NCI-H748 treated with DMSO at 0.1 percent for 48 hours (cell line): ENCODE measurements at places on chromosomes 3 and 15.

- DNase-seq = no peak
Measured at GRCh38 chr3:13004376-13004775, 68.9 kb downstream of the IQSEC1 start.

DNA sequence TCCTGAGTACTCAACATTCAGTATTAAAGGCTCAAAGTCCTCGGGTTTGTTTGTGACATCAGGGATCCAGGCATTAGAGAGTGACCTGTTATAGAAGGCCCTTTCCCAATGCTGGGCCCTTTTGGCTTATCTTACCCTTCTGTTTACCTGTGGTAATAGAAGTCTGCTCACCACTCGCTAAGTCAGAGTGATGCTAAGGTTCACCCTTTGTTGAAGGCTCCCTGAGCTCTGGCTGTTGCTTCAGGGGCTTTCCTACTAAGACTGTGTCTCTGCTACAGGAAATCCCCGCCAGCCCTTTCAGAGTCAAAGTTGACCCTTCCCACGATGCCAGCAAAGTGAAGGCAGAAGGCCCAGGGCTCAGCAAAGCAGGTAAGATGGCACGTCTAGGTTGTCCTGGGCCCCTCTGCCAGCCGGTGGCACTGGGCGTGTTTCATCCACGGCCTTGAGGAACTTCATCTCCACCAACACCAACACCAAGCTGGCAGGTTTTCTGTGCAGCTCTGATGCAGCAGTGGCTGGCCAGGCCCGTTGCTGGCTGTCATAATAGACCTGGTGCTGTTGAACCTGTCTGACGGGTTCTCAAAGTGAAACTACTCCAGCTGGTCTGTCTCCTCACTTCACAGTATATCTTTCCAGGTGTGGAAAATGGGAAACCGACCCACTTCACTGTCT, 99.1 kb downstream of the DNASE1L3 start:
- peak; percentile 76 for DNase-seq

- DNase-seq = peak; percentile 74
Measured at GRCh38 chr3:64150623-64151207, 74.6 kb downstream of the PRICKLE2 start.

GRCh38 chr3:126734106-126734723, 30.2 kb downstream of the CHCHD6 start:
- DNase-seq = no peak

GRCh38 chr15:101318147-101318819, 23.2 kb upstream of the SNRPA1 start:
- no peak for DNase-seq

GRCh38 chr15:52144656-52145178, 32.1 kb upstream of the BCL2L10 start:
- no peak for DNase-seq

DNA sequence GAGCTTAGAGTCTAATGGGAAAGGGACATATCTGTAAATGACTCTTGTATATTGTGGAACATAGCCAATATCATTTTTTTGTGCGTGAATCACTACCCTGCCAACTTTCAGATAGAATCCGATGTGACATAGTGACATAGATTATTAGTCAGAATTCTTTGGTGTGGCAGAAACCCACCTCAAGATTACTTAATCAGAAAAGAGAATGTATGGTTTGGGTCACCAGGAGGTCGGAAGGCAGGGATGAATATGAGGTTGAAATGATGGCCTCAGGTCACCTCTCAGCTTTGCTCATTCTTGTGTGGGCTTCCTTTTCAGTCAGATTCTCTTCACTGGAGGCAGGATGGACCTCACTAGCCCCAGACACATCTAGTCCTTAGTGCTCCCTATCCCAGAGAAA, 41.4 kb downstream of the SNAPC5 start:
- no peak for DNase-seq

DNA sequence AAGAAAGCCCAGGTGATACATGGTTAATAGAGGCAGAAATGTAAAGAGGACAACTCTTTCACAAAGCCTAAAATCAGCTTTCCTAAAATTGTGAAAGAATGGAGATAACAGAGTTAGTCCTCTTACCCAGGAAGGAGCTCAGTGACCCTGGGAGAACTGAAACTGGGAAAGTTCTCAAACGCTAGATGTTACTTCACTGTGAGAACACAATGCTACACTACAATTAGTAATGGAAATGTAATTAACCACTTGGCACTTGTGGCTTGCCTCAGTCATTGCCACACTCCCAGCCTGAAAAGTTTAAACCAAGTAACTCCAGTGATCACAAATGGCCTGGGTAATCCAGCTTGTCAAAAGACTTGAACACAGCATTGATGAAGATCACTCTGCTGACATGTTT, 102.7 kb upstream of the FGF7 start:
- no peak for DNase-seq

DNA sequence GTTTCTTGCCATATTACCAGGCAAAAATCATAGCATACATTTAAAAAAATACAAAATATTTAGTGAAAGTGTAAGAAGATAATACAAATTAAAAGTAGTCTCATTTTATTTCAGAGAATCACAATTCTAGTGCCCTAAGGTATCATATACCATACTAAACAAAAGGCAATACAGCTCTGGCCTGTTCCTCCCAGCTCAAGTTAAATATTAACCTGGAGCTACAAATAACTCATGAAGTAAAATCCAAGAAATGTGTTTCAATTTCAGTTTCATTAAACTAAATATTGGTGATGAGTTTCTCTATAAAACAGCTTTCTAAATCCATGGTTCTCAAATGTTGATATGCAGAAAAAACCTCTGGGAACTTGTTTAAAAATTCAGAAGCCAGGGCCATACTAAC, 67.7 kb downstream of the INO80 start:
- DNase-seq = no peak

DNA sequence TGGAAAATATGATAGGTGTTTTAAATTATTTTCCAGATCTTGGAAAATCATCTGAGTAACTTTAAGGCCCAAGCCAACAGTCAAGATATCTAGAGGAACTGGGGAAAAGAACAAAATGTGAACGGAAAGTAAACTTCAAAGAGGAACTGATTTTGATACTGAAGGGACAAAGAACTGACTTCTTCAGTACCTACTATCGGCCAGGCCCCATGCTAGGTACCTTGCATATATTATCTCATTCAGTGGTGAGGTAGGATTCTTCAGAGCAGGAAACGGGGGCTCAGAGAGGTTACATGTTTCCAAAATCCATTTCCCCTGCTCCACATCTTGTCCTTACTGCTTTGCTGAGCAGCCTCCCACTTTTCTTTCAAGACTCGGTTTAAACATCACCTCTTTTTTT, 9.8 kb upstream of the ZNF710 start:
- DNase-seq = no peak

- no peak for DNase-seq
Measured at GRCh38 chr3:96986241-96986640, 171.8 kb downstream of the EPHA6 start.

- peak; percentile 69 for DNase-seq
Measured at GRCh38 chr3:50616003-50616769, 765 bp upstream of the MAPKAPK3 start.

DNA sequence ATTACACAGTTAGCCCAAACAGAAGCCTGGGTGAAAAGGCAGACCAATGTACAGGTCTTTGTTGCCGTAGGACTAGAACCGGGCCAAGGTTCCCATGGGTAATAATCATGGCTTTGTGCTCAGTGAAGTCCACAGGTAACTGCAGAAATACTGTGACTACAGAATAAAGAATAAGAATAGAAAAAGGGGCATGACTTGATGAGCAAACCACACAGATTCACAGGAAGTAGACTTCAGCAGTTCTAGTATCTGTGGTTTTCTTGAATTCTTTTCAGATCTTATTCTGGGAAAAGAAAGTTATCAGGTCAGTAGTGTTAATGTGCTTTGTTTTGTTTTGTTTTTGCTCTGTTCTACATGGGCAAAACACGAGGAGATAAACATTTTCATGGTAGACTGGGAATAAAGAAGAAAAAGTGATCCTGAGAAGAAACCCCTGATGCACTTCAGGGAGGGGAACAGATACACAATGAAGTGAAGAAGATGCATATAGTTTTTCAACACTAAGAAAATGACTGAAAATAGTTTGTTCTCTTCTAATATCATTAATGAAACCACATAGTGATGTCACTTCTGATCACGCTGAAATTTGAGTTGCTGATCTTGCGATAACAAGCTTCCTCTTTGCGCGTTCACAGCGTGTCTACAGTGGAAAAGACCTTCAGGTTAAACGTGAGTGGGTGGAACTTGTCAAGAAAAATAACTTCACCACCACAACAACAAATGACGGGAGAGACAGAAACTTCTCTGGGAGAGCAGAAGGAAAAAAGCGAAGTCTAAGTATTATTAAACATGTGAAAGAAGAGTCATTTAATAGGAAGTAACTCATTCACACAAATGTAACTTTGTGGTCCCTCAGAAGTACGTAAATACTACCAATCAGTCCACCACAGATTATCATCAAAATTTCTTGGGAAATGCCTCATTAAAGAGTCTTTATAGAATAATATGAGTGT, 315.8 kb upstream of the SATB1 start:
- no peak for DNase-seq

DNA sequence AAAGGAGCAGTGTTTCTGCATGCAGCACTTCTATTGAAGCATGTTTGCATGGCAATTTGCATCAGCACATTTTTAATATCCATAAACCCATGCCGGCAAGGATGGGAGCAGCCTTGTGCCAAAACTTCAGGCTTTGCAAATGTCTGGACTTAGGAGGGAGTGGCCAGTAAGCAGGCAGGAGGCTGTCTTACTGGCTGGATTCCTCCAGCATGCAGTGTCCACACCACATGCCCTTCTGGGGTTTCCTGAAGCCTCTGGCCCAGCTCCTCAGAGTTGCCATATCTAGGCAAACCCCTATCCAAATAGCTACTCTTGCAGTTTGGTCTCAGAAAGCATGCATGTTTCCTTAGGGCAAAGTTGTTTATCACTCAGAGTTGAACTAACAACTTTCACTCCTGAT, 139.1 kb upstream of the MRPS22 start:
- no peak for DNase-seq

GRCh38 chr3:172853005-172853404, 102.5 kb downstream of the ECT2 start:
- DNase-seq = no peak

- DNase-seq = no peak
Measured at GRCh38 chr3:126827121-126827520, 123.1 kb downstream of the CHCHD6 start.

- no peak for DNase-seq
Measured at GRCh38 chr15:65231306-65231705, 20.0 kb upstream of the CILP start.

DNA sequence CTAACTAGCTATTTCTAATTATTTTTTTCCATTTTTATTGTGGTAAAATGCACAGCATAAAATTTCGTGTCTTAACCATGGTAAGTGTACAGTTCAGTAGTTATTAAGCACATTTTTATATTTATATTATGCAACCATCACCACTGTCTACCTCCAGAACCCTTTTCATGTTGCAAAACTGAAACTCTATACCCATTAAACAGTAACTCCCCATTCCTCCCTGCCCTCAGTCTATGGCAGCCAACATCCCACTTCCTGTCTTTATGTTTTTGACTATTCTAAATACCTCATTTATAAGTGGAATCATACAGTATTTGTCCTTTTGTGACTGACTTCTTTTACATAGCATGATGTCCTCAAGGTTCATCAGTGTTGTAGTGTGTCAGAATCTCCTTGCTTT, 25.5 kb downstream of the SLC35A5 start:
- no peak for DNase-seq

- no peak for DNase-seq
Measured at GRCh38 chr15:81407718-81408117, 33.7 kb upstream of the TMC3 start.

GRCh38 chr15:48617619-48618018, 27.9 kb downstream of the FBN1 start:
- no peak for DNase-seq
